CD4-positive, alpha-beta T cell treated with Interleukin-17A for 1 hour (primary cell): ENCODE measurements at places on chromosomes 7 and 10.

DNA sequence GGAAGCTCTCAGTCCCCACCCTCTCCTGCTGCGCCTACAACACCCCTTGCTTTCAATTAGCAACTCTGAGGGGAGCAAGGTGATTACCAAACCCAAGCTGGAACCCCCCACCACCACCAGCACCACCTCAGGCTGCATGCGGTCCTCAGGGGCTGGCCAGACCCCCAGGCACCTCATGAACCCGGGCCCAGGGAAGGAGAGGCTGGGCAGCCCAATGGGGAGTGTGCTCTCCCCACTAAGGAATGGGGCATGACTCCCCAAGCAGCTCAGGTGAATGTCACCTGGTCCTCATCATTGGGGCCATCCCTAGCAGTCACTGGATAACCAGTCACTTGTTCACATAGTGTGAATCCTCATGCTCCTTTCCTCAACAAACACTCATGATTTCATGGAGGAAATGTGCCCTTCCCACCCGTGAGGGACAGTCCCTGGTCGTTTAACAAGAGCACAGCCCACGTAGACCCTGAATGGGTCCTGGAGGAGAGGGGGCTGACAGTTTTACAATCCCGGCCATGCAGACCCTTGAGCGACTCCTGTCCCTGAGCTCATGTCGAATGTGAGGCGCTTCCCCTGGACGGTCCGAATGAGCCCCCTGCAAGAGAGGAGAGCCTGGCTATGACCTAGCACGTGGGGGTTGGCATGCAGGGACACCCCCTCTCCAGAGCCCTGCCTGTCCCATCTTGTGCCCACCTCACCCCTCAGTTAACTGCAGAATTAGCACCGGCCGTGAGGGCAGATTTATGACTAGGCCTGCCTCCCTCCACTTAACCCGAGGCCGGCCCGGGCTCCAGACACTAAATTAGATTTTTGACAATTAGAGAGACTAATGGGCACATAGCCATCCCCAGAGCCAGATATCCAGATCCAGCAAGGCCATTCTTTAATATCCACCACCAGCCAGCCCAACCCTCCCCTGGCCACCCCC lies 29.1 kb downstream of the POLL start:
- no peak for DNase-seq

DNA sequence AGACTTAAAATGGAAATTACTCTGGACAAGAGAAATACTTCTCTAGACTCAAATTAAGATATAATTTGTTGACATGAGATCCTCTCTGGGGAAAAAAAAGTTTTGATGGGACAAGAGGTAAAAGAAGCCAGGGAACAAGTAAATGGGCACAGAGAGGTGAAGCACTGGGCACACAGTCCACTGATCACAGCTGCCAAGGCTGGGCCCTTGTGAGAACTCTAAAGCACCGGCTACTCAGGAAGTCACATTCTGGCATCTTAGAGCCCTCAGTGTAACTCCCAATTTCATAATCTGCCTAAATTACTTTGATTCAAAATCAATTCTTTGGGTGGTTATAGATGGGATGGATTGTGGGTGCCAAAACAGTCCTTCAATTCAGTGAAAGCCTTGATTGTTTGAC lies 123.2 kb upstream of the CACNA2D1 start:
- no peak for DNase-seq

GRCh38 chr7:99383791-99384370 lies 9.4 kb downstream of the ARPC1B start:
- no peak for DNase-seq

DNA sequence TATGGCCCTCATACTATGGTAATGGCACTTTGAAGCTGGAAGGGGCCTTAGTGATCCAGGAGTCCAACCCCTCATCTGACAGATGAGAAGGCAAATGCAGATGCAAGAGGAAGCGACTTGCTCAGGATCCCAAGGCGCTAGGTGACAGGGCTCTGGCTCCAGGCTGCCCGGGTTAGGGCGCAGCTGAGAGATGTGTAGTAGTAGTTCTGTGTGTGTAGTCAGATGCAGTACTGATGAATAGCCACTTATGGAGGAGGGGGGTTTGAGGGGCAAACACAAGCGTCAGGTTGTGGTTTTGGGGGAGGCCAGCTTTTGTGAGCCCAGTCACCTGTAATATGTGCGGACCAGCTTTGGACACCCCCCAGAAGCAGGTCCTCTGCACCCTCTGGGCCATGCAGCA lies 4.8 kb downstream of the ADRA2A start:
- DNase-seq = no peak

DNA sequence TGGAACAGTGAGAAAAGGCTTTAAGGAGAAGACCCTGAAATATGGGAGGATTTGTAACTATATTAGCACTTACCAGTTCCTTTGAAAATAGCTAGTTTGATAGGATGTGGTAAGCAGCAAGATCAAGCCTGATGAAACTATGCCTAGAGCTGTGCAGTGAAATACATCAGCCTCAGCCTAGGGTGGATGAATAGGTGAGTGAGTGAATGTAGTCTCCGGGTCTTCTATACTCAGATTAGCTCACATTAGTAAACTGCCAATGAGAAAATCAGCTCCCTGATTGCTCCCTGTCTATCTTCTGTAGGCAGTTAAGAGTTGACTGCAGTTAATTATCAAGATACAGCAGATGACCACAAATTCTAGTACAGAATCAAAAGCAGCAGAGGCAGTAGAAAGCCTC lies 89.6 kb downstream of the ELAPOR2 start:
- DNase-seq = no peak

GRCh38 chr7:5421714-5422395 lies 1.8 kb downstream of the TNRC18 start:
- DNase-seq = peak; percentile 25

DNA sequence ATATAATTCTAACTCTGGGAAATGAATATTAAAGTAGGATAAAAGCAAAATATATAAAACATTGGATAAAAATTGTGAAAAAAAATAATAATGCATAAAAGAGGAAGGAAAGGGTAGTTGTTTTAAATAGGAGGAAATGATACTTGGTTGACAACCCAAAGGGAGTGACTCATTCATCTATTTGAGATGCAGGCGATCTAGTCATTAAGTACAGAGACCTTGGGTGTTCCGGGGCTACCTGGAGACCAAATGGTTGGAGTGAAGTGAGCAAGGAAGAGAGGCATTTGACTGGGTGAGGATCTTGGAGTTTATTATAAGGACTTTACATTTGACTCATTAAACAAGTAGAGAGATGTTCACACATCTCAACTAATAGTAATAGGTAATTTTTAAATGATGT lies 111.0 kb downstream of the LRRTM3 start:
- DNase-seq = no peak

DNA sequence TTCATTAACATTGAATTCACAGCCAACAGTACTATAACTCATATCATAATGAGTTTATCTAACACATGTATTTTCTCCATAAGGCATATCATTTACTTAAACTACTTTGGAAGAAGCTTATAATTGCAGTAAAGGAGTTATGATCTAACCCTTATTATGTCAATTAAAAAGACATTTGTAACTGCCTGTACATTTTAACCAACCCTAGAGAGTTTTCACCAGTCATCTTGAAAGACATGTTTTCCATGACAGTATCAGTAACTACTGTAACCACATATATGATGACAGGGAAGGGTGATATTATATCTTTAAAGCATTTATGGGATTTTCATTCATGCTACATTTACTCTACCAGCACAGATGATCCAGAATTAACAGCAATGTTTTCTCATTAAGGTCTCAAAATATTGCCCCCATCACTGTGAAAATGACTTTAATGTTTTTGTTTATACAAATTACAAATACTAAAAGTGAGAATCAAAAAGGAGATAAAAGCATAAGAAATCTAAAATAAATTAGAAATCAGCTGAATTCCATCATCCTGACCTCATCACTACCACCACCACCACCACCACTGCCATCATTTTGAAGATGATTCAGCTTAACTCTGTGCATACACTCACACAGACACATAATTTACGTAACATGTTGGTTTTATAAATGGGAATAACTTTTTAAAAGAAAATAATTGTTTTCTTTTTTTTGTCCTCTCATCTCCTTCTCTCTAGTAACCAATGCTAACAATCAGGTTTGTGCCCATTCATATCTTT lies 53.6 kb downstream of the MKLN1 start:
- DNase-seq = no peak

DNA sequence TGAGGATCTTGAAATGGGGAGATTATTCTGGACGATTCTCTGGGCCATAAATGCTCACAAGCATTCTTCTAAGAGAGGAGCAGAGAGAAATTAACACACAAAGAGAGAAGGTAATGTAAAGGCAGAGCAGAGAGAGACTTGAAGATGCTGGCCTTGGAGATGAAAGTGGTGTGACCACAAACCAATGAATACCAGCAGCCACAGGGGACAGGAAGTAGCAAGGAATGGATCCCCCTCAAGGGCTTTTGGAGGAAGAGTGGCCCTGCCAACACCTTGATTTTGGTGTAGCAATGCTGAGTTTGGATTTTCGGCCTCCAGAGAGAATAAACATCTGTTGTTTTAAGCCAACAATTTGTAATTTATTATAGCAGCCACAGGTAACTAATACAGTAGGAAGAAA lies 1155.6 kb downstream of the TYW1 start:
- no peak for DNase-seq

- DNase-seq = peak; percentile 55
Observed at GRCh38 chr7:2870471-2870931, 26.4 kb upstream of the GNA12 start.

DNA sequence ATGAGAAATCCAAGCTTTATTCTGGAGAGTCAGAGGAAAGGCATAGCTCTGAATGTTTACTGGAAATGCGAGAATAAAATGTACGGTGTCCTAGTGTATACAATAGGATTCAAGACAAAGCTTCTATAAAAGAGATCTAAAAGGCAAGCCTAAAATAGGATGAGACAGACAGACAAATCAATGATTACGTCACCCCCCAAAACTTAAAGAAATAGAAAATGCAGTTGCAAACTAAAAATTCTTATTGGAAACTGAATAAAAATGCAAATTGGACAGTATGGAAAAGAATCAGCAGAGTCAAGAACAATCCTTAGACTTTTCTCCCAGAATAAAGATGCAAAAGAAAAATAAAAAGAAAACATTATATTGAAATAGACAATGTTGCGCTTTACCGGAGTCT lies 245.9 kb downstream of the POM121L12 start:
- DNase-seq = no peak

- no peak for DNase-seq
Observed at GRCh38 chr7:99840136-99840869, 12.5 kb downstream of the CYP3A43 start.

GRCh38 chr10:88152728-88153133 lies 289.3 kb downstream of the PTEN start:
- peak; percentile 25 for DNase-seq

DNA sequence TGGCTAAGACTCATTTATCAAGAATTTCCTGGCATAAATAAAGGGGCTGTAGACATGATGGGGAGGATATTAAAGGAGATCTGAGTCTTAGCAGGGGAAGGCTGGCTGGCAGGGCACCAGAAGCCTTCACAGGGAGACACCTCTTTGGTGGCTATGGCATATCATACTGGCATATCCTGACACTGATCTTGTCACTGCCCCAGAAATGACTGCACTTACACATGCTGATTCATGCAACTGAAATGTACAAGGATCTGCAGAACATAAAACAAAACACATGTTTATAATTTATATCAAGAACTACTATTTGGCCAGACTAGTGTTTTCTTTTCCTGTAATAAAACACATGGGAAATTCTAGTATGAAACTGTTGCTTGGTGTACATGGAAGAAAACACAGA lies 5.5 kb upstream of the LIPN start:
- DNase-seq = no peak

DNA sequence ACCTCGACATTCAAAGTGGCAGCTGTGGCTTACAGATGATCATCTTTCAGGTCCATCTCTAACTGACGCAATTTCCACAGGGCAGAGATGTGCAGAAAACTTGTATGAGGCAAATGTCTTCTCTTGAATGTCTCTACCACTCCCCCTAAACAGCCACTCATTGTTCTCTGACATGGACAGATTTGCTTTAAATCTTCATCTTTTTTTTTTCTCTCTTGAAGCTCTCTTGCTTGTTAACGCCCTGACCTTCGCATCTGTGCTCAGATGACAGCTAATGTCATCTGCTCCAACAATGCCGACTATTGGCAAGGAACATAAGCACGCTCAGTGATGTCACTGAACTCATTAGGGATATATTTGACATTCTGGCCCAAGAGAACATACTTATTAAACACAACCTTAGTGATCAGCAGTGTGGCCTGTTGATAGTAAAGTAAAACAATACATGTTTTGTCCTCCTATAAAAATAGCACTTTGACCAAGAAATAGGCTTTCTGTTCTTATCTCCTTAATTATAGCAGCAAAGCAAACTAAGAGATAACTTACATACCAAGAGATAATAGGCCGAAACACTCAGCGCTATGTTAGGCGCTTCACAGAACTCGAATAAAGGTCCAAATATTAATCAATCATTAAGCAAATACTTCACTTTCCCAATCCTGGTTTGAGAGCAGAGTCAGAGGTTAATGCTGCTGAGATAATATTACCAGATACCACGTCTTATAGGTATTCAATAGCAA lies 583.5 kb downstream of the PARD3 start:
- no peak for DNase-seq
